ENCODE measurements at places on chromosomes 11 and 22.

DNA sequence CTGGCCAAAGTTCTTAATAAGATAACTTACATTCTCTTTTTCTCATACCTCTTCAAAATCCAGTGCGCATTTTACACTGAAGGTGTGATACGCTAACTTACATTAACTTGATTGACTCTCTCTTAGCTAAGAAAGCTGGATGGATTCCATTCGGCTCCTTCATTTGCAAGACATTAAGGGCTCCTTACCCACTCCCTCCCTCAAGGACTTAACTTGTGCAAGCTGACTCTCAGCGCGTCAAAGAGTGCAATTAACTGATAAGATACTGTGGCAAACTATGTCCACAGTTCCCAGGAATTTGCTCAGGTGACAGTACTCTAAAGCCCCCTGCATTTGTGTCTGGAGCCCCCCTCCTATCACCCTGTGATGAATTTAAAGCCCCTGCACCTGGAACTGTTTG lies 6.4 kb upstream of the RFPL1 start:
- DNase-seq = no peak

GRCh38 chr11:134527382-134528243 lies 115.6 kb upstream of the B3GAT1 start:
- no peak for DNase-seq

DNA sequence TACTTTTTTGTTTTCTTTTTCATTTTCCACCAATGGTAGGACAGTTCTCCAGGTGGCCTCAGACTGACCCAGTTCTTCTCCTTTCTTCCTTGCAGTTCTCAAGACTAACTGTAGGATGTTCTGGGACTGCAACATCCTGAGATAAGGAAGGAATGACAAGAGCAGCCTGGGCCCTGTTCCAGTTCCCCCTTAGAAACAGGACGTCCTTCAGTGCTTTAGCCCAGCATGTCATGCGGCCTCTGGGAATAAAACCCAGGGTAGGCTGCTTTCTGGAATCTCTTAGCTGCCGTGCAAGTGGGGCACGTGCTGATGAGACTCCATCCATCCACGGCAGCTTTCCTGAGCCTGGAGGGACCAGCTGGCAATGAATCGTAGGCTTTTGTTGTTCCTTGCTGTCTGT lies 24.0 kb upstream of the CADM1 start:
- no peak for DNase-seq

DNA sequence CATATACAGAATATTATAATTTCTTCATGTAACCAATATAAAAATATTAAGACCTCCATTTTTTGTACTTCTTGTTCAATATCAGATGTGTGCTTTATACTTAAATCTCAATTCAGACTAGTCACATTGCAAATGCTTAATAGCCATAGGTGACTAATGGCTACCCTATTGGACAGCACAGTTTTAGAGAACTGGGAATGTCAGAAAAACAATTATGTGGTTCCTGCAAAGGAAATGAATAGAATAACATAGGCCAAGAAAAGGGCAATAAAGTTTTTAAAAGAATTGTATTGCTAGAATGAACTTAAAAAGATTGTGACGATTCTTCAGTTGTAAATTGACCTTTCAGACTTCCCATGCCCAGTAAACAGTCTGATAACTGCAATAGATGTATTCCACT lies 843.0 kb downstream of the METTL15 start:
- DNase-seq = no peak

DNA sequence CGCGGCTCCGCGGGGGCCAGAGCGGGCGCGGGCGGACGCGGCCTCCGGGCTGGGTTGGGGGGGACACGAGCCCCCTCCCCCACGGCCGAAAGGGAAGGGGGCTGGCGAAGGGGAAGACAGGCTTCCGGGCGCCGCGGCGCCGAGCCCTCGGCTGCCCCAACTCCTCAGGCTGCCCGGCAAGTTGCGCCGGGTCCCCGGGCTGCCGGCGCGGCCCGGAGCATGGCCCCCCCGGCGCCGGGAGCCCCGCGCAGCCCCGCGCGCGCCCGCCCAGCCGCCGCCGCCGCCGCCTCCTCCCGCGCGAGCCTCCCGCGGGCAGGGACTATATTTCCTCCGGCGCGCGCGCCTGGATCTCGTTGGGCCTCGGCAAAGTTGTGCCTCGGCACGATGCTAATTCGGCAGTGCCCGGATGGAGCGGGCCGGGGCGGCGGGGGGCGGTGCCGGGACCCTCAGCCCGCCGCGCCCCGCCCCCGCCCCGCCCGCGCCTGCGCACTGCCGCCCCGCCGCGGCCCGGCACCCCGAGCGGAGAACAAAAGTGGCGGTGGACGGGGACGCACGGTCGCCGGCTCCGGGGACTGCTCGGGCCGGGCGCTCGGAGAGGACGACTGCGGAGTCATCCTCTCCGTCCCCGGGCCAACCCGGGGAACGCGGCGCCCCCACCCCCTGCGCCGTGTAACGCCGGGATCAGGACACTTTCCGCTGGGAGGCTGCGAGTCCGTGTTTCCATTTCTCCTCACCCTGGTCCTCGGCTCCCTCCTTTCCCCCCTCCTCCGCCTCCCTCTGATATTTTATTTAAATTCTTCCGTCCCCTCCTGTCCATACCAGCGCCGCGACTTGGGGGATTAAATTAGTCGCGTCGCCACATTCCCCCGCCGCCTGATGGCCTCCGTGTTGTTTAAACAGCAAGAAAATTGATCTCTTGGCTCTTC lies at the start of gene PHF21B:
Gene PHF21B (minus strand): TSS at position 400 of the 926 bp plus-strand sequence. CDS start 456 bp downstream, outside the sequence.
- no peak for DNase-seq

DNA sequence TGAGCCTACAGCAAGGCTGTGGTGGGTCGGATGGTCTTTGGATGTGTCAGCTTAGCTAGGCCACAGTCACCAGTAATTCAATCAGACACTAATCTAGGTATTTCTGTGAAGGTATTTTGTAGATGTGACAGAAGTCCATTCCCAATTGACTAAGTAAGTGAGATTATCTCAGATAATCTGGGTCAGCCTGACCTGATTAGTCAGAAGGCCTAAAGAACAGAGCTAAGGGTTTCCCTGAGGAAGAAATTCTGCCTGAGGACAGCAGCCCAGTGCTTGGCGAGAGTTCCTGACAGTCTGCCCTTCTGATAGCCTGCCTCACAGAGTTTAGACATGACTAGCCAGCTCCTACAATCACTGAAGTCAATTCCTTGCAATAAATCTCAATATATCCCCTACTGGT lies 28.7 kb downstream of the GUCD1 start:
- DNase-seq = no peak

DNA sequence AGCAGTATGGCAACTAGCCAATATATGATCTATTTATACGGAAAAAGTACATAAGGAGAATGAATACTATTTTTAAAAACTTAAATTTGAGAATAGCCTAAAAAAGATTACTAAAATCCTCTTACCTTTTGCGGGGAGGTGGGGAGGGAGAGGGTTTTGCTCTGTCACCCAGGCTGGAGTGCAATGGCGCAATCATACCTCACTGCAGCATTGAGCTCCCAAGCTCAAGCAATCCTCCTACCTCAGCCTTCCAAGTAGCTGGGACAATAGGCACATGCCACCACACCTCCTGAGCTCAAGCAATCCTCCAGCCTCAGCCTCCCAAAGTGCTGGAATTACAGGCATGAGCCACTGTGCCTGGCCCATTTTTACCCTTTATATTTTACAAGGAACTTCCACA lies 82.0 kb downstream of the TTC28 start:
- no peak for DNase-seq

GRCh38 chr22:27274770-27275449 lies 526.6 kb downstream of the MN1 start:
- no peak for DNase-seq

DNA sequence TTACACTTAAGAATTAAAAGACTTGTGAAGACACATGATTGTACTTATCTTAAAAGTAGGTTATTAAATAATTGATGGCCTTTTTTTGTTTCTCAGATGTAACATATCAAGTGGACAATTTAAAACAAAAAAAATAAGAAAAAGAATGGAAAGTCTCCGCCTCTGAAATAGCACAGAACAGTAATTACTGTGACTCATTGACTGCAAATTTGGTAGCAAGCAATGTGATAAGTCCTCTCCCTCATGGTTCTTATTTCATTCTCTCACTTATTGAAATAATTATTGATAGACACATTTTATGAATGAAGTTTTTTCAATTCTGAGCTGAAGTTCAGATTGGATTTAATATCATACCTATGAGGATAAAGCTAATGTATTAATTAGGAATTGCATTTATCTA lies 717.9 kb upstream of the LUZP2 start:
- no peak for DNase-seq

- DNase-seq = no peak
These were observed 29.9 kb upstream of the MOB2 start for GRCh38 chr11:1516273-1517067.

DNA sequence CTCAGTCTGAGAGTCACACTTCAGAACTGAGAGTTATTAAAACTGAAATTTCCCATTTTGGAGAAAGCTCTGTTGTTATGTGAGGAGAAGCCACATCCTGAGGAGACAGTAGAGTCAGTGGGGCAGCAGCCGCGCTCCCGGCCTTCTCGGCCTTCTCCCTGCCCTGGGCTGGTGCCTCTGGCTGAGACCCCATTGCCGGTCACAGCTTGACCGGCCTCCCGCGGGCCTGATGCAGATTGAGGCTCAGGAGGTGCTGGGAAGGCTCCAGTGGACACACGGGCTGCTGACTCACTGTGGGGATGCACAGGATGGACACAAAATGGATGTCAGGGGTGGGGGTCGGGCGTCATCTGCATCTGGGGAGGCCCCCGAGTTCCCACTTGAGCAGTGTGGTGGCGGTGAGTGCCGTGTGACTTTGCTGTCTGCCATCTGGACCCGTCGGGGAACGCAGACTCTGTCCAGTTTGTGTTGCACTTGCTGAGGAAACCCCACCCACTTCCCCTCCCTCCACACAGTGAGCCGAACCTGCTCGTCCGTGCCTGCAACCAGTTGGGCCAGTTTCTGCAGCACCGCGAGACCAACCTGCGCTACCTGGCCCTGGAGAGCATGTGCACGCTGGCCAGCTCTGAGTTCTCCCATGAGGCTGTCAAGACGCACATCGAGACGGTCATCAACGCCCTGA lies 50.1 kb downstream of the MUC6 start:
- DNase-seq = no peak

- DNase-seq = peak; percentile 27
These were observed 23.8 kb downstream of the LRRC10B start for GRCh38 chr11:61532134-61533038.

DNA sequence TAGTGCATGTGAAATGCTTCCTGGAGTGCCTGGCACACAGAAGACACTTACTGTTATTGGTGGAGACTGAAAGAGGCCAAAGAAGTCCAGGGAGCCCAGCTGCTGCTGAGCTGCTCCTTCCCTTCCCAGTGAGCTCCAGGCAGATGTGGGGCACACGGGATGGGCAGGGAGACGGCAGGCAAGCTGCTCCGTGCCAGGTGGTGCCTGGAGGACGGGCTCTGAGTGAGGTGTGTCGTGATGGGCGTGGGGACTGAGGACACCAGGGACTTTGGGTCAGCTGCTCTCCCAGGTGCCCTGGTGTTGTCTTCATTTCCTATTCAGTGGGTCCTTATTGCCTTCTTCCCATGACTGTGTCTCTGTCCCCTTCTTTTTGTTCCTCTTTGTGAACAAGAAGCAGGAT lies 19.5 kb downstream of the TAB1 start:
- DNase-seq = no peak

- no peak for DNase-seq
These were observed 13.2 kb downstream of the A4GALT start for GRCh38 chr22:42707496-42707895.

DNA sequence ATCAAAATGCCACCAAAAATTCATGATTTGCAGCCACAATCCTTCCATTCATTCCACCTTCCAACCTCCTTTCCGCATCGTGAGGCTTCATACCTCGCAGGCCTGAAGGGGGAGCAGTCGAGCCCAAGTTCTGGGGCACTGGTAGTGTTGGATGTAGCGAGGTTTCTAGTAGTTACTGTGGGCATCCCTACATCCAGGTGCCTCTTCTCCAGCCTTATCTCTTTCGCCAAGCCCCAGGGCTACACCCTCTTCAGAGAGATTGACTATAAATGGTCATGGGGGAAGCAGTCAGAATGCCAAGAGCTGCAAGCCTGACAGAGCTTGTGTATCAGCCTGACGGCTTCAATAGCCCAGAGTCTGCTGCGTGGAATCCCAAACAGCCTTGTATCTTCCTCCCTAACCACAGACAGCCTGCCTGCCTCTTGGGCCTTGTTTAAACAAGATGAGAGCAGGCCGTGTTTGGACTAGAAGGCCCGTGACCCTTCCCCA lies 28.9 kb downstream of the CLMP start:
- DNase-seq = peak; percentile 24

GRCh38 chr11:72155751-72156150 lies 20.2 kb downstream of the FOLR3 start:
- no peak for DNase-seq

GRCh38 chr11:109088086-109088485 lies 333.9 kb upstream of the C11orf87 start:
- DNase-seq = no peak

DNA sequence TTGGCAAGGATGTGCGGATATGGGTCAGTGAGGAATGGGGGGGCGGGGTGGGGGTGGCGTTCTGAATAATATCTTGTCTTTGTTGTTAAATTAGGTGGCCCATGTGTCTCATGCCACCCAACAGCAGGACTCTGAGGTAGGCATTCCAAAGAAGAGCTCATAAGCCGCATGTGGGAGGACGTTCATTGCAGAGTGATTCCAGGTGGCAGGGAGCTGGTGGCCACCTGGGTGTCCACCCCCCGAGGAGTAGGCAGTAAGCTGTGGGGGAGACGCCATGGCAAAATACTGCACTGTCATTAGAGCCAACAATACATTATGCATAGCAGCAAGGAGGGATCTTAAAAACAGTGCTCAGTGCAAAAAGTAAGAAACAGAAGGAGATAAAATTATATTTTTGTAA lies 14.3 kb upstream of the CAPN5 start:
- DNase-seq = no peak

- no peak for DNase-seq
These were observed 347.8 kb upstream of the B3GAT1 start for GRCh38 chr11:134759855-134760254.

- DNase-seq = no peak
These were observed 235.3 kb downstream of the CSNK2A3 start for GRCh38 chr11:11117730-11118129.

DNA sequence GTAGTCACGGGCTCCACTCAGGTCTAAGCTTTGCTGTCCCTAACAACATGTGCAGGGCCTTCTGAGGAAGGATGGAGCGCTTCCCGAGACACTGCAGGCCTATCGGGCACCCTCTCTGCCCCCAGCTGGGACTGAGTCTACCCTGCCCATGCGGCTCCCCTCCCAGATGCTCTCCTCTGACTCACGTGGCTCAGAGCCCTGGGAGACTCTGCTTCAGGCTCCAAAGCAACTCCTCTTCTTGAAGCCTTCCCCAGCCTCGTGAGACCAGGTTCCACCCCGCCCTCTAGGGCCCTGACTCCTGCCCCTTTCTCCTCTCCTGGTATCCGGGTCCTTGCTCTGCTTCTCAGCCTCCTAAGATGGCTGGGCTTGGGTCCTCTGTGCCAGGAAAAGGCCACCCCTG lies 28.4 kb upstream of the ARFGAP3 start:
- DNase-seq = no peak
